ENCODE measurements at places on chromosomes 2 and 18.

DNA sequence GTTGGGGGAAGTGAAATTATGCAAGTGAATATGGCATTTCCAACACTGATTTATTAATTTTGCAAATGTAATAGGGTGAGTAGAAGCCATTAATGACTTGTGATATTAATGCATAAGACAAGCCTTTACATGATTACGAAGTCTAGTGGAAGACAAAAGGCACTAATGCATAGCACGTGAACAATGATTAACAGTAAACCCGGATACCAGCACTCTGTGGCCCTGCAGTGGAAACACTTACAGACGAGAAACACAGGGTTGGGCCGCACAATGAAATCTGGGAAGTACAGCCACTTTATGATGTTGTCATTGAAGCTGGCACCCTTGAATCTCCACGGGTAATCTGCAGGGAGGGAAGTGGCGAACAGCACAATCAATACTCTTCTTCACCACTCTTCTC is 233.4 kb downstream of the NAPG start:
- DNase-seq, result no peak

DNA sequence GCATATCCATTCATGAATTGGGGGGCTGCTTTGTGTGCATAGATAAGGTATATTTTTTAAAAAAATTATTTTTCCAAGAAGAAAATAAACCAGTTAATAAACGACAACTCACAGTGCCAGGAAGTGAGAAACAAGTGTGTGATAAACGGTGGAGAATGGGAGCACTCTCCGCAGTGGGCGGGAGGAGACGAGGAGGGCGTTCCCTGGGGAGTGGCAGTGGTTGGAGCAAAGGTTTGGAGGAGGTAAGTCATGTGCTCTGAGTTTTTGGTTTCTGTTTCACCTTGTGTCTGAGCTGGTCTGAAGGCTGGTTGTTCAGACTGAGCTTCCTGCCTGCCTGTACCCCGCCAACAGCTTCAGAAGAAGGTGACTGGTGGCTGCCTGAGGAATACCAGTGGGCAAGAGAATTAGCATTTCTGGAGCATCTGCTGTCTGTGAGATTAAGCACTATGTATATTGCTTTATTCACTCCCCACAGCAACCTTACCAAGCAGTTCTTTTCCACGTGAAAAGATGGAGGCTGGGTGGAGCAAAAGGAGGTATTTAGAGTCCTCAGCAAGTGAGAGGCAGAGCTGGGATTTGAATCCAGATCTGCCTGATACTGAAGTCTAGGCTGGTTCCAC is 27.0 kb upstream of the CASP8 start:
- peak; percentile 90 for DNase-seq

GRCh38 chr2:142796161-142796560 is 81.3 kb upstream of the KYNU start:
- no peak for DNase-seq

GRCh38 chr2:232323328-232323650 is 55.3 kb upstream of the ALPP start:
- no peak for DNase-seq

All from NCI-H1436 (cell line).